ENCODE measurements at places on chromosomes 5 and 9. TPM values are rescaled to one million over a fixed set of nuclear protein-coding genes. Genes with fewer than 3 reads are reported as not detected.

GRCh38 chr9:100784755-100785154 is 206.9 kb downstream of the CAVIN4 start:
- no peak for DNase-seq

Gene EDIL3
- 3.7 TPM for total RNA-seq

GRCh38 chr9:74610523-74611061 is 113.5 kb downstream of the RORB start:
- no peak for DNase-seq

DNA sequence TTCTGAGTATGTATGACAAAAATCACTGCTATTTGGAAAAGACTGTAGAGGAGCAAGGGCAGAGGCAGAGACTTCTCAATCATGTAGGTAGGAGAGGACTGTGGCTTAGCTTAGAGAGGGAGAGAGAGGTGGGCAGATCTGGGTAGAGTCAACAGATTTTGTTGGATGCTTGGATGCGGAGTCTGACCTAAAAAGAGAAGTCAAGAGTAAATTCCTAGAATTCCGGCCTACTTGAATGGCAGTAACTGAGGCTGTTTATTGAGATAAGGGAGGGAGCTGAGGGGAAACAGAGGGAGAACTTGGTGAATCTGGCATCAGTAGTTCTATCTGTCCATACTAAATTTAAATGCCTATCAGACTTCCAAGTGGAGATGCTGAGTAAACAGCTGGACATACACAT is 2.4 kb downstream of the TICAM2 start:
- DNase-seq, result no peak

GRCh38 chr5:1725641-1726468 is 73.8 kb downstream of the MRPL36 start:
- DNase-seq, result peak; percentile 72

- no peak for DNase-seq
Measured at GRCh38 chr9:136326061-136326760, 1.1 kb upstream of the GPSM1 start.

Gene DBH
- total RNA-seq, result not detected

DNA sequence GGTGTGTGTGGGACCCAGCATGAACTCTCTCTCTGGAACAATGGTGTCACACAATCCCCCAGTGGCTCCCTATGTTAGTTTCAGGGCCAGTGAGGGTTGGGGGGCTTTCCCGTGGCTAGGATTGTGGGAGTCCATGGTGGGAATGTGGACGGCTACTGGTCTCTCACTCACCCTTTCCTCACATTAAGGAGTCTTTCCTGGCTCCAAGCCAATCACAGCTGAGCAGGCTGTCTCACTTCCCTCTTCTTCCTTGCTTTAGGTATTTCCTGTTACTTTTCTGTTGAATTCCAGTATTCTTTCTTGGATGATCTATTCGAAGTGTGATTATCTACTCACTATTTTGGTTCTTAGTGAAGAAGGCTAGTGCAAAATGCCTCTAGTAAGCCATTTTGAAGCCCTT is 324.4 kb upstream of the MPDZ start:
- DNase-seq, result no peak

- no peak for DNase-seq
Measured at GRCh38 chr5:74664551-74664950, 20.5 kb upstream of the HEXB start.

GRCh38 chr5:17828681-17829080 is 194.4 kb downstream of the TAF11L14 start:
- DNase-seq, result no peak

GRCh38 chr5:174100490-174100889 is 55.0 kb downstream of the NSG2 start:
- DNase-seq, result no peak

DNA sequence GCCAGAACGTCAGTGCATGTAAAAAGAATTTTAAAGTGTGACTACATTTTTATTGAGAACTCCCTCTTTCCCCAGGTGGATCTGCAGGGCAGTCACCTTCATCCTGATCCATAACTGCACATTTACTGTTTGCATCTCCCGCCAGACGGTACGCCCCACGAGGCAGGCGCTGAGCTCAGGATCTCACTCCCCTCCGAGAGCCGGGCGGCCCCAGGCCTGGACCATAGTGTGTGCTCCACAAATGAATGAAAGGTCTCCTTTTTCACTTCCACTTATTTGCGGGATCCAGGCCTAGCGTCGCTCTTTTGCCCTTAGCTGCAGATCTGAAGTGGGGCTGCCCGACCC is 378 bp downstream of the DROSHA start:
- no peak for DNase-seq
